ENCODE measurements at places on chromosomes 12 and 14. TPM values are rescaled to one million over a fixed set of nuclear protein-coding genes. Genes with fewer than 3 reads are reported as not detected.

GRCh38 chr14:95608637-95609235 lies 73.9 kb downstream of the GLRX5 start:
- no peak for DNase-seq

DNA sequence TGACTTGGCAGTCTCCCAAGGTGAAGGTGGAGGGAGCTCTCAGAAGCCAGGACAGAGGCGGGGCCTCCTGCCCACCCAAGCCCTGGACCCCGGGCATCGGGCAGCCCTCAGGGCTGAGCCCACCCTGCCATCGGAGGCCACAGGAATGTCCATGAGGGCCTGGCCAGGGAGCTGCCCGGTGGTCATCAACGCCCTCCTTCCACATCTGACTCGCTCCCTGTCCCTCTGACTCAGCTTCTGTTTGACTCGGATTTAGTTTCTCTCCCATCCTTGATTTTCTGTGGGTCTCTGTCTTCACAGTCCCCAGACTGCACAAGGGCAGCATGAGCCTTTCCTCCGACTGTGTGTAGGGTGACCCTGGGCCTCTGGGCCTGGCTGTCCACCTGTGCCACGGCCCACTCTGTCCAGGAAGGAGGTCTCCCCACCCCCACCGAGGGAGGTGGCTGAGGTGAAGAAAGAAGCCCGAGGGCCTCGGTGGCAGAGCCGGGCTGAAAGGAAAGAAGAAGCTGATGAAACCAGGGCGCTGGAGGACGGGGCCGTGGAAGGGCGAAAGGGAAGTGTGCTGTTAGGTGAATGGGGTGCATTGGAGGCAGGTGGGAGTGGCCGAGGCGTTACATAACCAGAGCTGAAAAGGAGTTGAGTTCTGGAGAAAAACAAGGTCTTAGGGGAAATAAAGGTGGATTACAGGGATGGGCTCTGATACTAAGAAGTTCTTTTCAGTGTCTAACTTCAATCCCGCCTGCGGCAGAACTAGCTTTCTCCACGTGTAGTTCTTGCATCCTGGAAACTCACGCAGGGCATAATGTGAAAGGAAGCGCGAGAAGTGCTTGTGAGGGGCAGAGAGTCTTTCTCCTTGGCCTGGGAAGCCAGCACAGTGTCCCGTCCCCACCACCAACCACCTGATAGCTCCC lies 16.7 kb upstream of the TMEM106C start:
- no peak for DNase-seq

DNA sequence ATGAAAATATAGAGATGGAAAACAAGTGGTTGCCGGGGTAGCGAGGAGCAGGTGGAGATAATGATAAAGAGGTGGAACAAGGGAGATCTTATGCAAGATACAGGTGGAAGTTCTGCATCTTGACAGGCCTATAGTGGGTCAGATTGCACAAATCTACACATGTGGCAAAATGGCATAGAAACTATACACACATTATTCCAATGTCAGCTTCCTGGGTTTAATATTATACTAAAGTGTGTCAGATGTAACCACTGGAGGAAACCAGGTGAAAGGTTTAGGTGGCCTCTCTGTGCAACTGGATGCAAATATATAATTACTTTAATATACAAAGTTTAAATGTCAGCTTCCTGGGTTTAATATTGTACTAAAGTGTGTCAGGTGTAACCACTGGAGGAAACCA lies 1.1 kb downstream of the SLC38A4 start:
- no peak for DNase-seq

Gene KRT74
- total RNA-seq = not detected

DNA sequence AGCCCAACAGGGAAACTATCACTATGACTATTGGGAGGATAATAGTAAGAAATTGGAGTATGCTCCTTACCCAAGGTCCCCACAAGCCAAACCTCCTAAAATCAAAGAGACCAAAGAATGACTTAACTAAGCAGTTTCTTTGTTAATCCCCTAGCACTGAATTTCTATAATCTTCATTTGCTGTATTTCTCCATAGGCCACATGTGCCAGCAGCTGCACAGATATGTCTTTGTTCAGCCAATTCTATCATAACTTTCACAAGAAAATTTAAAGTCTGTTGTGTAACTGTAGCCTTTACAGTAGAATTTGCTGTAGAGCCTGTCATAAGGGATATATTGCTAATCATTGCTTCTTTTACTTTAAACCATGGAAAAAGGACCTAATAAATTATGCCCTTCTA lies 104.0 kb downstream of the RIN3 start:
- no peak for DNase-seq

Gene NELL2
- total RNA-seq = 3.5 TPM

DNA sequence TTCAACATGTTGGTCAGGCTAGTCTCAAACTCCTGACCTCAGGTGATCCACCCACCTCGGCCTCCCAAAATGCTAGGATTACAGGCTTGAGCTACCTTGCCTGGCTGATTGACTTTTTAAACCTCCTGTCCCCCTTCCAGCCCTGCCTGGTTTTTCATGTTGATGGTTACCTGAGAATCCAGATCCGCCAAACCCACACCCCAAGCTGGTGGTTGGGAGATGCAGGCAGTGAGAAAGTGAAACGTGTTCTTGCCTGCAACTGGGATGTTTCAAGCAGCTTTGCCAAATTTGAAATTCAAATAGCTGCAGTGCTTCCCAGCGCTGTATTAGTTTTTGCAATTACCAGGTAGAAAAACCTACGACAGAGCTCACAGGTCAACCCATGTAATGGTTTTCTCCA lies 238.3 kb upstream of the PWP1 start:
- no peak for DNase-seq

DNA sequence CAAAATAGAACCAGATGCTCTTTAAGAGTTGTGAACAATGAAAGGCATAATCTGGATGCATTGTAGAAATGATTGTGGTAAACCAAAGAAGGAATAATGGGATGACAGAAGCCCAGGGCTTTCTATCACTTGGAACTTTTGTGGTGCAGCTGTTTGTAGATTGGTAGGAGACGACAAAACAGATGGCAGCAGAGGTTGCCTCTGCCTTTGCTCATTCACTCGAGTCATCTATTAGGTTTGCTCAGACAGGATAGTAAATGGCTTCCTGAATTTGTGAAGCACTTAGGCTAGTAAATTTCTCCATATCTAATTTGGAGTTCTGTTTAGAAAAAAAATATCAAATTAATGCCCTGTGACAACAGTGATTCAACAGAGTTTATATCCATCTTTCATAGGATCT lies 78.4 kb downstream of the FGD4 start:
- no peak for DNase-seq

DNA sequence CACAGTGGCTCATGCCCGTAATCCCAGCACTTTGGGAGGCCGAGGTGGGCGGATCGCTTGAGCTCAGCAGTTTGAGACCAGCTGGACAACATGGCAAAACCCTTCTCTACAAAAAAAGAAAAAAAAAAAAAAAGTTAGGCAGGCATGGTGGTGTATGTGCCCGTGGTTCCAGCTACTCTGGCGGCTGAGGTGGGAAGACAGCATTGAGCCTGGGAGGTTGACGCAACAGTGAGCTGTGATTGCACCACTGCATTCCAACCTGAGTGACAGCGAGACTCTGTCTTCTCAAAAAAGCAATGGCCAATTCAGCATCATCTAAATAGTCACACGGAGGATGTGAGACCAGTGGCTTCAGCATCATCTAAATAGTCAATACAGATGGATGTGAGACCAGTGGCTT lies 10.4 kb upstream of the SAMD4A start:
- DNase-seq = no peak

DNA sequence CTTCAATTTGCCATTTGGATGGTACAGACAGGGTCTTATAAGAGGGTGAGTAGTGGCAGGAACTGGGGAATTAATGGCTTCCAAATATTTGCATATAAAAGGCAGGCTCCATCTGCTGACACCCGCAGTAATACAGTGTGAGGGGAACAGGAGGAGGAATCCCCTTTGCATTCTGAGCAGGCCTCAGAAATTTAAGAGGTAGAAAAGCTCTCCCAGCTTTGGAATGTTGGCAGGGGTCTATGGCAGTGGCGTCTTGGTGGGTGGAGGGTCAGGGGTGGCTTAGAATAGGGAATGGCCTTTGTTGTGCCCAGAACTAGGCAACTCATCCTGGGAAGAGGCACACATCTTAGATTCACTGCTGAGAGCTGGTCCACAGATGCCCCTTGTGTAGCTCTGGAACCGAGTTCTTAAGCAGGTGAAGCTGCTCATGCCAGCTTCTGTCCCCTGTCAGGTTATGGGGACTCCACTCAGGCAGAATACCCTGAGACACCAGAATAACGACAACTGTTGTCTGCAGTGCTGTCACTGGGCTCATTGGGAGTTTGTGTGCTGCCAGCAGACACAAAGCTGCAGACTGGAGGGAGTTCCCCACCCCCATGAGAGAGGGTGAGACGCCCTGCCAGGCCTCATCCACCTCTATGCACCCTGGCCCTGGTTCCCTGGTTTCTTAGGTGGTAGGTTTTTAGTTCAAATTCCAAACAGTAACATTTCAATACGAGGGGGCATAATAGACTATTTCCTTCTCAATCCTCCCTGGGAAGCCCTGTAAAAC lies 190.2 kb downstream of the MON2 start:
- no peak for DNase-seq

GRCh38 chr14:82776958-82777357 lies 1243.3 kb upstream of the SEL1L start:
- no peak for DNase-seq

- no peak for DNase-seq
Measured at GRCh38 chr14:37202265-37202664, 4.5 kb downstream of the MIPOL1 start.

- DNase-seq = no peak
Measured at GRCh38 chr12:110270125-110270962, 10.7 kb upstream of the ATP2A2 start.

DNA sequence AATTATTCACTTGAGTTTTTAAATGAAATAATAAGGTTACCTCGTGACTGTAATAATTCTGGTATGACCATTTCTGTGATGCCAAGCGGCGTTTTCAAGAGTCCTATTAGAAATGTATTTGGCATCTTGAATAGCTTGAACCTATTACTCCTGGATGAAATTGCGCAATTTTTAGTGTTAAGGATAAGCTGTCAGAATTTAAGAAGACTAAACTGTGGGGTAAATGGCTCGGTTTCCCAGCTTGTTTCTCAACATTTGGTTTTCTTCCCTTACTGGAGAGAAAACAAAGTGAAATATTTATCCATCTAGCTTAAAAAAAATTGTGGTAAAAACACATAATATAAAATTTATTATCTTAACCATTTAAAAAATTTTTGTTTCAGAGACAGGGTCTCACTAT lies 26.8 kb downstream of the PCNX1 start:
- no peak for DNase-seq

GRCh38 chr12:7069386-7069785 lies 8.9 kb downstream of the C1S start:
- no peak for DNase-seq

DNA sequence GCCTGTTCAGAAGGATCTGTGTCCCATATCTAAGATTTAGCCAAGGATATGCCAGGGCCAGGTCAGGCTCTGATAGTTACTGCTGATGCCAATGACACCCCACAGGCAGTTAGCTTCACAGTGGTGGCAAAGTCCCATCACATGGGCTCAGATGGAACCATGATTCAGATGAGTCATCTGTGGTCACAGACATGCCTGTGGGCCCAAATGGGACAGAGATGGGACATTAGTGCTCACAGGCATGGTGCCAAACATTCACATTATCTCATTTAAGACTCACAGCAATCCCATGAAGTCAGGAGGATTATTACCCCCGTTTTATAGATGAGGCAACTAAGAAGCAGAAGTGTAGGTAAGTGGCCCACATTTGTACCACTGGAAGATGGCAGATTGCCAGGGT lies 207.8 kb downstream of the DPF3 start:
- DNase-seq = no peak

Gene TAS2R20
- total RNA-seq = 0.41 TPM

GRCh38 chr12:11778713-11779685 lies 129.5 kb downstream of the ETV6 start:
- no peak for DNase-seq

Gene FZD10
- total RNA-seq = 5.1 TPM
